ENCODE measurements at places on chromosomes 5 and 9. TPM values are rescaled to one million over a fixed set of nuclear protein-coding genes. Genes with fewer than 3 reads are reported as not detected.

- no peak for DNase-seq
Measured at GRCh38 chr5:90274216-90274615, 135.3 kb downstream of the CETN3 start.

- no peak for DNase-seq
Measured at GRCh38 chr9:37239224-37239859, 119.0 kb downstream of the ZCCHC7 start.

DNA sequence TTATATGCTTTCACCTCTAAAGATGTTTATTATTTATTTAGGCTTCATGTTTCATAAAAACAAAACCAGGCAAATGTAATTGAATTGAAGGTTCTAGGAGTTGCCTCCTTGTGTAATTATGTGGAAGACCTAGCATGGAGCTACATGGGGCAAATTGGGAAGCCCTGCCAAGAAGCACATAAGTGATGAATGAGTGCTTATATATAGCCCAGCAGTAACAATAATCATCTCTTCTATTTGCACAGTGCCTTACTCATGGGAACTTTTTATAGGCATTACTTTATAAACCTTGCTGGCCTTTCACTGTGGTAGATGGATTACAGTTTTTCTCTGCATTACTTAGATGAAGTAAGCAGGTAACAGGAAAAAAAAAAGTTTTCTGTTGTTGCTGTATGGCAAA is 40.0 kb upstream of the GRAMD2B start:
- no peak for DNase-seq

DNA sequence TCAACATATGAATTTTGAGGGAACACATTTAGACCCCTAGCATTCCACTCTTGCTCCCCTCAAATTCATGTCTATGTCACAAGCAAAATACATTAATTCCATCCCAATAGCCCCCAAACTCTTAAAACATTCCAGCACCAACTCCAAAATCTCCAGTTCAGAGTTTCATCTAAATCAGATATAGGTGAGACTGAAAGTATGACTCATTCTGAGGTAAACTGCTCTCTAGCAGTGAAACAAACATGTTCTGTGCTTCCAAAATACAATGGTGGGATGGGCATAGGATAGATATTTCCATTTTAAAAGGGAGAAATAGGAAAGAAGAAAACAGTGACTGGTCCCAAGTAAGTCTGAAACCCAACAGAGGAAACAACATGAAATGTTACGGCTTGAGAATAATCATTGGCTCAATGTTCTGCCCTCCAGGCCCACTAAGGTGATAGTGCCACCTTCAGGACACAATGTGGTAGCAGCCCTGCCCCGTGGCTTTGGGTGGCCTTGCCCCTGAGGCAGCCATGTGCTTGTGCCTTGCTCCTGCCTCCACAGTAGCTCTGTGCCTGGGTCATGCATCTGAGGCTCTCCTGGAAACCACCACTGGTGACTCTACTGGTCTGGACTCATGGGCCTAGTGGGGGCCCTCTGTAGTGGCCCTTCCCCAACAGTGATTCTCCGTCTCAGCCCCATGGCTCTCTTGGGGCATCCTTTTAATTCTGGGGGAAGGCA is 36.4 kb upstream of the IPPK start:
- DNase-seq, result peak; percentile 38

DNA sequence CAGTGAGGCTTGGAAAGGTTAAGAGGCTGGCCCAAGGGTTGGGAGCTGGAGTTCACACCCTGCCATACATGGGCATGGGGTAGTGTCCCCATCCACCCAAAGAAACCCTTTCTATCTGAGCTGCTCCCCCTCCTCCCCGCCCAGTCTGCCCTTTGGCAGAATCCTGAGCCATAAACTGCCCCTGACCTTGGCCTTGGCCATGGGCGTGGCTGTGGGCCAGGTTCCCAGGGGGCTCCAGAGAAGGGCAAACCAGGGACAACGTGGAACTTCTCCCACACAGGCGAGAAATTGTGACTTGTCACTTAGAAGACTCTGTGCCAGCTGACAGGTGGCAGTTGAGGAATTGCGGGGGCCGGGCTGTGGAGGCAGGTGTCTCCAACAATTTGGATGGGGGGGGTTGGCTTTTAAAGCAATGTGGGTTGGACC is 4.8 kb downstream of the FAM78A start:
- no peak for DNase-seq

- DNase-seq, result no peak
Measured at GRCh38 chr5:6236858-6237481, 141.4 kb downstream of the MED10 start.

DNA sequence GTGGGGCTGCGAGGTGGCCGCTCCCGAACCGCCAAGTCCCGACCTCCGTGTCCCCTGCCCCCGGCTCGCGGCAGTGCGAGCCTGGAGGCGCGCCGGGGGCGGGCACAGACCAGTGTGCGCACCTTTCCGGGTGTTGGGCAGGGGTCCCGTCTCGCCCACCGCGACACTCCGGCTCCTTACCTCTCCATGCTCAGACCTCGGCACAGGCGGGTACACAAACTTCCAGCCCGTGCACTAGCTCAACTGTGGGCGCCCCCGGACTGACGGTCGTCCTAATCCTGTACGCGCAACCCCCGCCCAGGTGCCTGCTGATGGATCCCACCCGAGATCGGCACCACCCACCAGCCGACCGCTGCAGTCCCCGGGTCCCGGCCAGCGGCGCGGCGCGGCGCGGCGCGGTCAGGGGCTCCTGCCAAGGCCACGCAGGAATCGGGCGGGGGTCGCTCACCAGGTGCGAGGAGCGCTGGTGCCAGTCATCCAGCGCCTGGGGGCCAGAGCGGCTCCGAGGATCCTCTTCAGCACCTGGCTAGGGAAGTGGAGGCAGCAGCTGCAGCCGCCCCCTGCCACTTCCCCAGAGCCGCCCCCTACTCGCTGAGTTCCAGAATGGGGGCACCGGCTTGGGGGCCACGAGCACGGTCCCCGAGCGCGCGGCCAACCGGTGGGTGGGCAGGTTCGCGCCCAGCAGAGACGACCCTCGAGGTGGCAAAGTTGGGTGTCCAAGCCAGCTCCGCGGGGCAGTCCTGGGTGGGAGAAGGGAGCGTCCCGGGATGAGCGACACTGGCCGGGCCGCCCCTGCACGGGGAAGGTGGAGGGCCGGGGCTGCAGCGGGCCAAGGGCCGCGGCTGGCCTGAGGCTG is 511 bp downstream of the SEMA5A start:
- peak; percentile 76 for DNase-seq

ORM2 gene
- polyA plus RNA-seq, result 0.27 TPM

SLC36A1 gene
- polyA plus RNA-seq, result 1.3 TPM

IFNA13 gene
- not detected for polyA plus RNA-seq

All from right cardiac atrium (tissue), 5 donors.